ENCODE measurements at places on chromosomes 7 and 10.

DNA sequence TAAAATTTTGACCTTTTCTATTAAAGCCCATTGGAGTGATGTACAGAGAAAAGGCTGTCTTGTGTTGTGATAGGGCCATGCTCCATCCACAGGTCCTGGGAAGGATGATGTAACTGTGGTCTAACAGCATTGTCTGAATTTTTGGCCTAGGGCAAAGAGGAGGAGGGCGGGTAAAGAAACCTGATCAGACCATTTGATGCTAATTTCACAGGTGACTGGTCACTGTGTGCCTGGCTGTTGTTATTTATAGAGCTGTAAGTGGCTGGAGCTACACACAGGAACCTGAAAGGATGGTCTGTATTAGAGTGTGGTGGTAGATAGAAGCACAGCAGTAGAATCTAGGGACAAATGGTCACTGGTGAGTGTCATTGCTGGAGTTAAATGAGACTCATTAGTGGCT lies 182.1 kb downstream of the AUTS2 start:
- no peak for DNase-seq
- H3K36me3 ChIP-seq, result no peaks in the 10 kb centered on the region
- H3K4me1 ChIP-seq, result no peaks in the 10 kb centered on the region
- no peaks in the 10 kb centered on the region for H3K27me3 ChIP-seq
- no peak overlapping the region for H3K4me3 ChIP-seq

GRCh38 chr7:149422914-149423301 lies 38.0 kb downstream of the ZNF777 start:
- H3K4me1 ChIP-seq, result no peaks in the 10 kb centered on the region
- H3K27me3 ChIP-seq, result no peaks in the 10 kb centered on the region
- no peak for DNase-seq
- peaks cover 1% of the 10 kb centered on the region for H3K36me3 ChIP-seq
- H3K27ac ChIP-seq, result no peak overlapping the region
- H3K4me3 ChIP-seq, result no peak overlapping the region

DNA sequence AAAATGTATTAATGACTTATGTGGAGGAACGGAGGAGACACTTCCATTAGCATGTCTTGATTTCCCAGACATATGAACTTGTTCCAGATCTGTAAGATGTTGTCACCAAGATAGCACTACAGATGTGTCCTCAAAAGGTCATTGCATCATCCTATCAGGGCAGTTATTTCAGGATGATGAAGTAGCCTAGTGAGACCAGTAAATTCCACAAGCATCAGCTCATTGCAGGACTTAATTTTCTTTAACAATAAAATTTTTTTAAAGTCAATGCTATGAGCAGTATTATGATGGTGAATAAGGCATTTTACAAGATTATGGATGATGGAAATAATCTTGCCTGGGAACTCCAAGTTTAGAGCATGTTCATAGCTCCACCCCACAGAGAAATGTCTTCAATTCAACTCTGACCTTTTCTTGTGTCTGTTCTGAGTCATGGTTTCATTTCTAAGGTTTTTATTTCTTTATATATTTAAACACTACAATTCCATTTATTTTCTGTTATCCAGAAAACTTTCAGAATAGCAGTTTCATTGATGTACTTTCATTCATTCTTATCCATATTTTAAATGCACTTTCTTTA lies 1203.3 kb upstream of the CELF2 start:
- DNase-seq, result peak; percentile 52
- no peaks in the 10 kb centered on the region for H3K27me3 ChIP-seq
- no peaks in the 10 kb centered on the region for H3K36me3 ChIP-seq
- H3K27ac ChIP-seq, result no peak overlapping the region
- no peak overlapping the region for H3K4me3 ChIP-seq

- H3K4me3 ChIP-seq, result no peak overlapping the region
- no peaks in the 10 kb centered on the region for H3K27me3 ChIP-seq
- H3K36me3 ChIP-seq, result no peaks in the 10 kb centered on the region
- no peaks in the 10 kb centered on the region for H3K4me1 ChIP-seq
- H3K27ac ChIP-seq, result no peak overlapping the region
Measured at GRCh38 chr7:13181216-13181615, 493.8 kb downstream of the ARL4A start.

GRCh38 chr7:46009211-46009610 lies 88.1 kb upstream of the IGFBP3 start:
- H3K4me1 ChIP-seq, result peaks cover 2% of the 10 kb centered on the region
- H3K27me3 ChIP-seq, result no peaks in the 10 kb centered on the region
- no peak overlapping the region for H3K27ac ChIP-seq
- H3K4me3 ChIP-seq, result no peak overlapping the region
- DNase-seq, result no peak

GRCh38 chr10:103816431-103816830 lies 38.9 kb downstream of the SH3PXD2A start:
- peak; percentile 62 for DNase-seq
- peaks cover 1% of the 10 kb centered on the region for H3K27me3 ChIP-seq
- no peaks in the 10 kb centered on the region for H3K36me3 ChIP-seq
- H3K4me3 ChIP-seq, result no peak overlapping the region
- H3K27ac ChIP-seq, result no peak overlapping the region
- peaks cover 10% of the 10 kb centered on the region for H3K4me1 ChIP-seq

All from IMR-90 (cell line).